ENCODE measurements at places on chromosomes 2 and 18.

GRCh38 chr2:85801871-85802270 lies 48.1 kb downstream of the ATOH8 start:
- DNase-seq = no peak

- no peak for DNase-seq
Observed at GRCh38 chr2:221958224-221958623, 340.6 kb downstream of the PAX3 start.

DNA sequence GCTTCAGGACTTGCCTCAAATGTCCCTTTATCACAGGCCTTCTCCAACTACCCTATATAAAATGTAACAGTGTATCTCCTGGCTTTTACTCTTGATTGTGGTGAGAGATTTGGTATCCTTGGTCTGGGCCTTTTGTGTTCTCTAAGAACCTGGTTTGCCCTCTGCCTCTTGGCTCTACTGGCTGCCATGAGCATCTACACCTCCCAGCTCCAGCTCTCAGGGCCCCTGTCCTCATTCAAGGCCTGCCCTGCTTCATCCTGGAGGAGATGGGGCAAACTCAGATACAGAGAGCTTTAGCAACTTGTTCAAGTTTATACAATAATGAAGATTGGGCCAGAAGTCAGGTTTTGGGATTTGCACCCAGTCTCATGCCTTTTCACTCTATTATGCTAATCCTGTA lies 45.0 kb downstream of the QPCT start:
- no peak for DNase-seq

DNA sequence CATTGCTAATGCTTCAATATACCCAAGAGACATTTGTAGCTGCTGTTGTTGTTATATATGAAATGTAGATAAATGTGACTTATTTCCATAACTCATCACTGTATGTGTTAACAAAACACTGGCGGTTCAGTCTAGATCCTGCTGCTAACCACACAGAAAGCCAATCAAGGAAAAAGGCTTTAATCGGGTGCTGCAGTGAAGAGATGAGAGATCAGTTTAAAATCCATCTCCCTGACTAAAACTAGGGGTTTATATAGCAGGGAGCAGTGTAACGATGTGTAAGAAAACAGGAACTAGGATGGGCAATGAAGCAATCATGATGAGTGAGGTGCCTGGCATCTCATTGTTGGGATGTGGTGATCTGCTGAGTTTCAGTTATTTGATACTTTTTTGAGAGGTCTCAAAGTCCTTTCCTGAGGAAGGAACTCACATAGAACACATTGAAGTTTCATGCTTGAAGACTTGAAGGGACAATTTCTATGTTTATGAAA lies 677.7 kb upstream of the CDH7 start:
- no peak for DNase-seq

DNA sequence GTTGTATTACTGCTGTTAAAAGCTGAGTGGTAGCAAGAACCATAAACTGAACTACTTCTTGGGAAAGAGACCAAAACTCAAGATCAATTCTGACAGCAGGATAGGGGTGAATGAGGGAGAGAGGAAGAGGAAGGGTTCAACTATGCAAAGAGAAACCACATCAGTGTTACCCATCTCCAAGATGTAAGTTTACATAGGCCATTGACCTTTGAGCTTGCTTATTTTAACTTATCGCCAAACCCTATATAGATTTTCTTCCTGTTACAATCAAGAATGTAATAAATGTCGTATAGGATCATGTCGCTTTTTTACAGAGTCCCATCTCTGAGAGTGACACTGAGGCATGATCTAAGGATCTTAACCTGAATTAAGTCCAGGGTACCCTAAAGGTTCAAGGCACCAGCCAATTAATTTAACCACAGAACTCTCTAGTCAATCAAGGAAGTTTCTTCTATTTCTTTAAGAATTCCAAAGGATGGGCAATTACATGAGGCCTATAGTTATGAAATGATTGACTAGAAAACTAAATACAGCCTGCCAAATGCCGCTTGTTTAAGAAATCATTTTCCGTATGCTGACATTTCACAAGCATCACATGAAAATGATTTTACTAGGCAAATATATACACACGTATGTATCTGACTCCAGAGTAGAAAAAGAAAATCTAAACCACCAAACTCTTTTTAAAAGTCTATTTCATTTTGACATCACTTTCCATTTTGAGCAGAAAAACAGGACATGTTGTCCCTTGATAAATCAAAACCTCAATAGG lies 11.8 kb downstream of the RND3 start:
- DNase-seq = no peak

GRCh38 chr2:147989809-147990403 lies 30.6 kb downstream of the ORC4 start:
- peak; percentile 22 for DNase-seq

DNA sequence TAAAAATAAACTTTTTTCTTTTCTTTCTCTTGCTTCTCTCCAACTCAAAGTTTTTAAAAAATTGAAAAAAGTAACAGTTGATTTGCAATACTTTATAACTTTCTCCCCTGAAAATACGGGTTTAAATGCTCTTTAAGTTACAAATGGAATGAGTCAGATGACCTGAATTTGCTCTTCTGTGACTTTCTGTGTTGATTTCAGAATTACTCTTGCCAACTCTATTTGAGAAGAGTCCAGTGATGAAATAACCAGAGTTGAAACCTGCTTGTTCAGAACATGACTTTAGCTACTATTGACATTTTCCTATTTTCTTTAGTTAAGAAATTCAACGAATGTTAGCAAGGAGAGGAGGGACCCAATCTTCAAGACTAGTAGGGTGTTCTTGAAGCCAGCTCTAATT lies 146.1 kb upstream of the ZSWIM2 start:
- no peak for DNase-seq

GRCh38 chr18:23812546-23813440 lies 123.5 kb downstream of the LAMA3 start:
- no peak for DNase-seq

GRCh38 chr2:231037202-231037730 lies at the start of gene C2orf72:
TSS of gene C2orf72 (plus strand) at chr2:231037523. CDS start at chr2:231037566, 43 bp downstream.
- no peak for DNase-seq

DNA sequence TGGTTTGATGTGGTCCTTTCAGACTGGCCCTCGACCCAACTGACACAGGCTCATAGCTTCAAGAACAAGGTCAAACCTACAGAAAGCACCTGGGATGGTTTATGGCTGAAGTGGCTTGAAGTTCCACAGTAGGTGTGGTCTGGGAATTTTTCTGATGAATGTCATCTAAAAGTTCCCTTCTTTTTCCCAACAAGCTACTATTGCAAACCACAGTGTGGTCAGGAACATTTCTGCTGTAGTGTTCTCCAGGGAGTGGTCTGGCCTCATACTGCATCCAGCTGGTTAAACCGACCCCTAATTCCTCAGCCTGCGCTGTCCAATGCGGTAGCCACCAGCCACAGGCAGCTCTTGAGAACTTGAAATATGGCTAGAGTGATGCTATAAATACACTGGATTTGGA lies 92.7 kb downstream of the FAM124B start:
- DNase-seq = no peak

GRCh38 chr18:48371854-48372602 lies 37.2 kb downstream of the ZBTB7C start:
- no peak for DNase-seq

DNA sequence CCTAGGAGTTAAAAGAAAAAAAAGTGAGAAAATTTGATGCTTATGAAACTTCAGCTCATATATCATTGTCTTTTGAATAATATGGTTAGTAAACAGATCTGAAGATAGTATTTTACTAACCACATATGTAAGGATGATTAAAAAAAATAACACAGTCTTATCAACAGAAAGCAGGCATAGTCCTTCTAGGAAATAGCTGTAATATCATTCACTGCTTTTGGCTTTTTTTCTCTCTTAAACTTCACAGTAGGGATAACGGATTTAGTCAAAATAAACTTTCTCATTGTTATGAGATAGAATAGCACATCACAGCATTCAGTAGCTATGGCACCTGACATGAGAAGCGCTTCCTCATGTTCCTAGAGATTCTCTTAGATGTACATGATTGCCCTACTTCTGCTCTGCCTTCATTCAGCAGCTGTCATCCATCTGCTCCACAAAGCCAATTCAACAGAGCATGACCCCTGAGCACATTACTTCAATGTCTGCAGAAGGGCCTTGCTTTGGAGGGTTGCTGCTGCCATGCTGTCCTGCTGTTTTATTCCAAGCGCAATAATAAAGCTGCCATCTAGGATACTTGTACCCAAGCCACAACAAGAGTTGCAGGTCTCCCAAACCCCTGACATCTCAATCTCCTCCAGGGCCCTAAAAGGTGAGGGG lies 67.0 kb downstream of the TTC21B start:
- DNase-seq = no peak

DNA sequence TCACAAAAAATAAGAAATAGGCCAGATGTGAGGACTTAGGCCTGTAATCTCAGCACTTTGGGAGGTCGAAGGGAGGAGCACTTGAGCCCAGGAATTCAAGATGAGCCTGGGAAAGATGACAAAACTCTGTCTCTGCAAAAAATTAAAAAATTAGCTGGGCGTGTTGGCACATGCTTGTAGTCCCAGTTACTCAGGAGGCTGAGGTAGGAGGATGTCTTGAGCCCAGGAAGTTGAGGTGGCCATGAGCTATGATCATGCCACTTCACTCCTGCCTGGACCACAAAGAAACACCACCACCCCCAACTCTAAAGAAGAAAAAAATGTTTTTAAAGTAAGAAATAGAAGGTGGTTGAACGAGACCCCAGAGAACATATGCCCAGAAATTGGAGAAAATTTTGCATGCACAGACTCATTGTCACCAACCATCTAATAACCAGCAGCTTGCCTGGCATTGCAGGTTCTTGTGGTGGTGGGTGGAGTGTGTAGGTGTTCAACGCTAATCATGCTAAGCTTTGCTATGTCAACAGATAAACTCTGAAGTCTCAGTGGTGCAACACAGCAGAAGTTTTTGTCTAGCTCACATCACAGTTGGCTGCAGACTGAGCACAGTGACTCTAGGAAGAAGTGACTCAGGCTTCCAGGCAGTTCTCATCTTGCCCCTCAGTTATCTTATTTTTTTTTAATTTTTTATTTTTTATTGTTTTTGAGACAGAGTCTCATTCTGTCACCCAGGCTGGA lies 18.6 kb downstream of the ARL4C start:
- DNase-seq = no peak

- no peak for DNase-seq
Observed at GRCh38 chr2:174613531-174613930, 15.9 kb upstream of the WIPF1 start.

DNA sequence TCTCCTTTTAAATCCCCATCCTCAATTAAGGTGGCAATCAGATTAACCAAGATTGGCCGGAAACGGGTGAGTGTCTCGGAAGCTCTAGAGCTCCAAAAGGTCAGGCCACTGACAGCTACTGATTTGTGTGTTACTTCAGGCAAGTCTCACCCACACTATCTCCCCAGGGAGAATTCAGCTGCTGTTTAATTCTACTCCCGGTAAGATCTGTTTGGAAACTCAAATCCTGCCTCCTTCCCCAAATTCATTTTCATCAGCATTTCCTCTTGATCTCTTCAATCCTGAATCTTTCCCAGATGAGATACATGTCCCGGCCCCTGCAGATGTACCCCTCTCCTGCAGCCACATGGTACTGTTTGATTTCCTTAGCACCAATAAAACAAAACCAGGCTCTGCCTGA lies 34.9 kb downstream of the EFR3B start:
- no peak for DNase-seq

- DNase-seq = no peak
Observed at GRCh38 chr2:6667326-6667725, 198.4 kb downstream of the CMPK2 start.

GRCh38 chr2:77521931-77522470 lies at the start of gene LRRTM4:
TSS of gene LRRTM4 (minus strand) at chr2:77522376.
- DNase-seq = no peak

GRCh38 chr2:56580242-56580641 lies 396.5 kb downstream of the CCDC85A start:
- no peak for DNase-seq

- DNase-seq = no peak
Observed at GRCh38 chr18:23133860-23134779, 1.2 kb upstream of the CABLES1 start.

- no peak for DNase-seq
Observed at GRCh38 chr2:215553946-215554345, 118.1 kb upstream of the FN1 start.

DNA sequence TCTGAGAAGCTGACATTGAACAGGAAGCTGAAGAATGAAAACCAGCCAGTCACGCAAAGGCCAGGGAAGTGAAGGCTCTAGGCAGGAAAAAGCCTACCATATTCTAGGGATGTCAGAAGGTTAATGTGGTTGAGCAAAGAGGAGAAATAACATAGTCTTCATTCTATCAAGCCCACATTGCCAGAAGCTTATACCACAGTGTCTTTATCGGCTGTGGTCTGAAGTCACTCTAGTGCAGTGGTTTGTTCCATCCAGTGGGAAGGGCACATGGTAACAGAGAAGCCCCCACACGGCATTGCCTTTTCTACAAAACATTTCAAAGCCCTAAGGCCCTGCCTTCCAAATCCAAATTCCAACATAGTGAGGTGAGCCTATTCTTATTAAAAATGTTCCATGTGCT lies 311.3 kb downstream of the TNS1 start:
- DNase-seq = no peak

DNA sequence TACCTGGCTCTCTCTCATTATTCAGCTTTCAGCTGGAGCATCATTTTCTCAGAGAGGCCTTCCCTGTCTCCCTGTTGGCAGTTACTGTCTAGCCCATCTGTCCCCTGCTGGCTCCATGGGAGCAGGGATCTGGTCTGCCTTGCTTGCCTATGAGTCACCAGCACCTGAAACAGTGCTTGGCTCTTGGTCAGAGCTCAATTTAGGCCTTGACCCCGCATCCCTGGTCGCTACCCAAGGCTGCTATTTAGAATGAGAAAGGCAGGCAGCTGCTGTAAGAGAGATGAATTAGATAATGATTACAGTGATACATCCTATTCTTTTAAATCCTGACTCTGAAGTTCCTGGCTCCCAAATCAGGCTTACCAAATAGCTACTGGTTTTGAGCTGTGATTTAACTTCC lies 32.9 kb downstream of the KCNE4 start:
- DNase-seq = no peak

- no peak for DNase-seq
Observed at GRCh38 chr18:76335859-76336640, 159.0 kb downstream of the ZNF516 start.

GRCh38 chr18:8899000-8899399 lies 193.6 kb downstream of the MTCL1 start:
- no peak for DNase-seq

GRCh38 chr2:217484046-217484445 lies 518.7 kb downstream of the TNS1 start:
- no peak for DNase-seq

DNA sequence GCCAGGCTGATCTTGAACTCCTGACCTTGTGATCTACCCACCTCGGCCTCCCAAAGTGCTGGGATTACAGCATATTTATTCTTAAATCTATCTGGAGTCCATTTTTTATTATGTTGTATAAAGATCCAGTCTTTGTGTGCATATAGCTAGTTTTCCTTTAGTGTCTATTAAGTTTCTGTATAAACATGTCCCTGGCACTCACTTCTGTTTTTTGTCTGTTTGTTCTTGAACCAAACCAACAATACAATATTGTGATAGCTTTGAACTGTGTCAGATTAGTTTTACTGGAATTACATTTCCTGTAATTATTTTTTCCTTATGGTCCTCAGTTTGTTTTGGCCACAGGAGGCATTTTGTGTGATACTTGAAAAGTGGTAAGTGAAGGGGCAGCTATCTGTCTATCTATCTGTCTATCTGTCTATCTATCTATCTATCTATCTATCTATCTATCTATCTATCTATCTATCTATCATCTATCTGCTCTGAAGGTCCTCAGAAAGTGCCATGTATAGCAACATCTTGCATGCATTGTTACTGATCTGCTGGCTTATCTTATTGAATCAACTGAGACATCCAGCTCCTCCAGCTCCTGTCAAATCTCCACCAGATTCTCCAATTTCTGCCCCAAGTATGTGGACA lies 70.9 kb upstream of the ACVR1 start:
- DNase-seq = no peak

GRCh38 chr2:197599285-197599965 lies 76.0 kb downstream of the RFTN2 start:
- DNase-seq = peak; percentile 27
